ENCODE measurements at places on chromosomes 16 and 17.

- DNase-seq: no peak
Measured at GRCh38 chr16:58733248-58733670, 857 bp downstream of the GOT2 start.

DNA sequence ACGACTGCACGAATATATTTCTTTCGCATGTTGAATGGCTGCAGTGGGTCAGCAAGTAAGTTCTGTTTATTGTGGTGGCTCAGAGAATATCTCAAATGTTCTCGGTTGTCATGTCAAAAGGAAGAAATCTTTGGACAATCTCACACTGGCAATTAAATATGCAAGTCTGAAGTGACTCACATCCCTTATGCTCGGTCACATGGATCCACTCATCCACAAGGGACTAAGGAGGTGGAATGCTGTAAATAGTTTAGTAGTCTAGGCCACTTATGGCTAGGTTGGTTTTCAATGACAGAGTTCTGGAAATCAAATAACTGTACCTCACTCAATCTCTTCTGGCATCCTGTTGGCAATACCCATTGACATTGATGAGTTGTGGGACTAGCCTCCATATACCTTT is 33.0 kb upstream of the PMP22 start:
- DNase-seq: no peak

- DNase-seq: no peak
Measured at GRCh38 chr16:56953006-56953405, 8.7 kb upstream of the CETP start.

DNA sequence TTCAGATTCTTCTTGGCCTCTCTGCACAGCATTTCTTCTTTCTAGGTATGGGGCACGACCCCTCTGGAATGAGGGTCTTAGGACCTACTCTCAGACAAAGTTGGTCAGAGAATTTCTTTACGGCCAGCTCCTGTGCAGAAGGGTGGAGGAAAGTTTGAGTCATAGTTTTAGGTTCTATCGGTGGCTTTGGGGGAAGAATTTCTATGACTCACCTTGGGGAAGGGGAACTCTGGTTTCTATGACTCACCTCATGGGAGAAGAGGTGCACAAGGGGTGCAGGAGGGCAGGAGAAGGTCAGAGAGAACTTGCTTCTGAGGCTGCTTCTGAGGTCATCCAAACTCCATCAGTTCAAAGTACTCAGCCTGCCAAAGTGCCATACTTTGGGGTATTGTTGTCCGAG is 2.5 kb upstream of the ABCC12 start:
- DNase-seq: no peak

DNA sequence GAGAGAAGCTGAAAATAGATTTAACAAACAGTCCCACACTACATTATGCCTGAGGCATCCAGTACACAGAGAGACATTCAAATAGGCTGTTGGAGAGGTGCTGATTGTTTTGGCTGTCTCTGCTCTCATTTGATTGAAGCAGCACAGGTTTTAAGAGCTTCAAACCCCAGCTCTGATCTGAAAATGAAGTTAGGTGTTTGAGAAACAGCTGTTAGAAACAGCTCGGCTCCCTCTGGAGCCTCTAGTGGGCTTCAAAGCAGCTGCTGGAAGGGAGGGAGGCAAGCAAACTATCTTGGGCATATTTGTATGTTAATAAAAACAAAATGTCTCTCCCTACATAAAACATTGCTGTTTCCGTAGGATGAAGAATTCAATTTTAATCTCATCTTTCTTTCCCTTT is 607.3 kb upstream of the GOT2 start:
- no peak for DNase-seq

- DNase-seq: no peak
Measured at GRCh38 chr16:88783391-88784073, 1.5 kb downstream of the PIEZO1 start.

DNA sequence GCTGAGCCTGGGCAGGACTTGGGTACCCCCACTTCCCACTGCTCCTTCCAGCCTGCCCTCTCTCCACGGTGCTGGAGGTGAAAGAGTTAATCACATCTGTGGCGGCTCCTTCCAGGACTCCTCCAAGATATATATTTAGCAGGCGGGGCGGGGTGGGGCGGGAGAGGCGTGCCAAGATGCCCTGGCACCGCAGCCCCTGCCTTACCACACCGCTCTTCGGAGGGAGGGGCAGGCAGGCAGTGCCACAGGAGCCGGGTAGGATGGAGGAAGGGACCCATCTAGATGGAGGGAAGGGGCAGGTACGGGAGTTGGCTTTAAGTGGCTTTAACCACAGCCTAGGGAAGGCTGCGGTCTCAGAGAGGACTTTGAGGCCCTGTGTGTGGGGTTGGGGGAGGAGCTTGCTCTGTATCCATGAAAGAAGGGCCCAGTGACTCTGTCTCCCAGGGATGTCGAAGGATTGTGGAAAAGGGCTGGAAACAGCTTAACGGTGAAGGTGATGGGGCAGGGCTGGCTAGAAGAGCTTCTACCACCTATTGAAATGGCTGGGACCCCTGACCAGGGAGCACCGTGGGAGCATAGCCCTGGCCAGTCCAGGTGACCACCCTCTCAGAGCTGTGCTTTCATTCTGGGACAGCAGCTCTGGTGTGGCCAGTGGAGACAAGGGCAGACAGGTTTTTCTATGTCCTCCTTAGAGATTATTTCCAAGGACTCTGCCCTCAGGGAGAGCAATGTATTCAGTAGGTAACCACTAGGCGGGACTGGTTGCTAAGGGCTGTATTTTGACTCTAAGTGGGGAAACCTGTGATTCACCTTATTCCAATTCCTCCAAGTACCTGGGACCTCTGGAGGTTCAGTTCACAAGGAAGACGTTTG is 13.0 kb downstream of the GPR142 start:
- DNase-seq: no peak

DNA sequence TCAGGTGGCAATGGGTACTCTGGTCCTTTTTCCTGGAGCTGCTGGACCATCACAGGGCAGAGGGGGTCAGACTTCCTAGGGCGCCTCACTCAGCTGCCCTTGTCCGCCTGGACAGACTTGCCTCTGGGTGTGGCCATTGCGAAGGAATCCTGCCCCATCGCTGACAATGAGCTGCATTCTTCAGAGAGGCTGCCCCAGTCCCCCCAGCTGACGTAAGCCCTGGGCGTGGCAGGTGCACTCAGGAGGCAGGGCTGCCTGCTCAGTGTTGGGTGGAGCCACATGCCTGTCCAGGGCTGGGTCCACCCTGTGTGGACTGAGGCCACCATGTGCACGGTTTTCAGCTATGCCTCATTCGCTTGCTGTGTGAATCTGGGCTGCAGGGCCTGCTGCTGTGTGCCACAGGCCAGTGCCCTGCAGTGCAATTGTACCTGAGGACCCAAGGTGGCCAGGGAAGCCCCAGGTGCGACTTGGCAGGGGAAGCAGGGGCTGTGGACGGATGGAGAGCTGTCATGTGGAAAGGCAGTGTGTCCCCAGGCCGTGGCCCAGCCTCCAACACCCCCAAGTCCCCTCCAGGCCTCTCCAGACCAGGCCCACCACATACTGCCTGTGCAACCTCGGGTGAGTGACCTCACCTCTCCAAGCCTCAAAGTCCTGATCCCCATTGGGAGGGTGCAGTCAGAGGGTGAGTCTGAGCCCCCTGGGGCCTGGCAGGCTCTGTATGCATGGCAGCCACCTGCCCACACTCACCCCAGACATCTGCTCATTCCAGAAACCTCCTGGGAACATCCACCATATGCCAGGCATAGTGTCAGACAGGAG is 14.0 kb upstream of the MPRIP start:
- DNase-seq: no peak
